ENCODE measurements at places on chromosomes 13 and 19.

GRCh38 chr13:35143123-35143522, 201.1 kb downstream of the NBEA start:
- DNase-seq: no peak

DNA sequence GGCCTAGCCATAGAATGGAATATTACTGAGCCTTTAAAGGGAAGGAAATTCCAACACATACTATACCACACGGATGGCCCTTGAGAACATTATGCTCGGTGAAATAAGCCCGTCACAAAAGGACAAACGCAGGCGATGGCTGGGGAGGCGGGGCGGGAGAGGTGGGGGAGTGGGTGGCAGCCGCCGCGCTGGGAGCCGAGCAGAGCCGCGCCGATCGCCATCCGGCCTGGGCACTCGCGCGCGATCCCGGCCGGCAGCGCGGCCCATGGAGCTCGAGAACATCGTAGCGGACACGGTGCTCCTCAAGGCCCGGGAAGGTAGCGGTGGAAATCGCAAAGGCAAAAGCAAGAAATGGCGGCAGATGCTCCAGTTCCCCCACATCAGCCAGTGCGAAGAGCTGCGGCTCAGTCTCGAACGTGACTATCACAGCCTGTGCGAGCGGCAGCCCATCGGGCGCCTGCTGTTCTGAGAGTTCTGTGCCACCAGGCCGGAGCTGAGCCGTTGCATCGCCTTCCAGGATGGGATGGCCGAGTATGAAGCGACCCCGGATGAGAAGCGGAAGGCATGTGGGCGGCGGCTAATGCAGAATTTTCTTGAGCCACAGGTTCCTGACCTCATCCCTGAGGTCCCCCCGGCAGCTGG, 140.1 kb downstream of the ZDHHC20 start:
- no peak for DNase-seq

- no peak for DNase-seq
Measured at GRCh38 chr13:48138270-48138669, 43.4 kb upstream of the MED4 start.

DNA sequence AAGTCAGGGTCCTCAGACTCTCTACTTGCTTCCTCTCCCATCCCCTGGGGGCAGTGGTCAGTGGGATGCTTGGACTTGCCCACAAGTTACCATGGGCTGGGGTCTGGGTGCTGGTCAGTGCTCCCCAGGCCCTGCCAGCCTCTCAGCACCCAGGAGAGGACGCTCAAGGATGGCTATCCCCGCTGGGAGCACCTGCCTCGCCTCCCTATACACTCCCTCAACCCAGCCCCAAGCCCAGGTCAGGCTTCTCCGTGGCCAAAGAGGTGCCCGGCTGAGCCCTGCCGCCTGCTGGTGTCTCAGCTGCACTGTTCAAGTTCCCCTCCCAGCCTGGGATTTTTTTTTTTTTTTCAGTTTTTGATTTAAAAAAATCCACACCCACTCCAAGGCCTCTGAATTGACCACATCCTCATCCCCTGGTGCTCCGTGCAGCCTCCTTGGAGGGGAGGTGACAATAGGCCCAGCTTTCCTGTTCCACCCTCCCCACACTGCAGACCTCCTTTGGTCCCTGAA, 10.8 kb downstream of the F2RL3 start:
- no peak for DNase-seq

DNA sequence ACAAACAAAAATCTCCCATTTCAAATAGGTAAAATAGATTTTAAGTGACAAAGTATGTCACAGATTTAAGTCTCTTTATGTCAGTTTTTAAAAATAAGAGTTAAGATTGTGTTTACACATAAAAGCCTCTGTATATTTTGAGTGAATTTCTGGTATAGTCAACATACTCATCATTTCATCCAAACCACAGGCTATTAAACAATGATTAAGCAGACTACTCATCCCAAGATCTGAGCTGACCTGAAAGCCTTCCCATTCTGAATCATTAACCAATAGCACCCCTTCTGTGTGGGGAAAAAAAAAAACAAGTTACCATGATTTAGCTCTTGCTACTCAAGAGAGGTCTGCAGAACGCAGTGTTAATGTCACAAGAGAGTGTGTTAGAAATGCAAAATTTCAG, 284.4 kb upstream of the NBEA start:
- no peak for DNase-seq

DNA sequence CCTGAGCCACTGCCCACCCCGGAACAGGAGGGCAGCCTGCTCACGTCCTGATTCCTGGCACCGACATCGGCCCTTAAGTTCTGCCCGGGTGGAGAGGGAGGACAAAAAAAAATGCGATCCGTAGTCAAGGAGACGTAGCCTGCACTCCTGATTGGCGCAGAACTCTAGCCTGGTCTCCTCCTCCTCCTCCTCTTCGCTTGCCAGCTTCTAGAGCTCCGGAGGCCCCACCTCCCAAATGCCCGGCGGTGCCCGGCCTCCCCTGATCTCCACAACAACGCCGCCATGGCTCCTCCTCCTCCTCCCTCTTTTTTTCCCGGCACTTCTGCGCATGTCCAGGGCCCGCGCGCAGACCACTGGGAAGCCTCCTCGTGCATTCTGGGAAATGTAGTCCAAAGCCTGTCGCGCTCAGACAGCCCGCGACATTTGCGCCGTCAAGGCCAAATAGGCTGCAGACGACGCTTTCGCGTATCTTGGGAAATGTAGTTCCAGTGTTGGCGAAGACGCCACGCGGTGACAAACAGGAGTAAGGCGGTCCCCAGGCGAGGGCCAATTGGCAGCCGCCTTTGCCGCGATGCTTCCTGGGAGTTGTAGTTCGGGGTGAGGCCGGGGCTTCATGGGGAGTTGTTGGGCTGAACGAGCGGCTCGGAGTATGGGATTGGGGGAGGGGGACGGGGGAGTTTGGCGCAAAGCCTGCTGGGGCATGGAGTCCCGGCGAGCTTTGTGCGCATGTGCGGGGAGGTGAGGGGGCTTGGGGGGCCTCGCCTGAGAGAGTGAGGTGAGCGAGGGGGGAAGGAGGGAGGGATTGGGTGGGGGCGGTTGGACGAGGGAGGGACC, at the start of gene ZNF444:
TSS of gene ZNF444 (plus strand) at position 705 of the 834 bp plus-strand sequence. CDS start 5,625 bp downstream, outside the sequence.
- DNase-seq: peak; percentile 100

GRCh38 chr19:41327576-41328156, 17.7 kb downstream of the CCDC97 start:
- no peak for DNase-seq

DNA sequence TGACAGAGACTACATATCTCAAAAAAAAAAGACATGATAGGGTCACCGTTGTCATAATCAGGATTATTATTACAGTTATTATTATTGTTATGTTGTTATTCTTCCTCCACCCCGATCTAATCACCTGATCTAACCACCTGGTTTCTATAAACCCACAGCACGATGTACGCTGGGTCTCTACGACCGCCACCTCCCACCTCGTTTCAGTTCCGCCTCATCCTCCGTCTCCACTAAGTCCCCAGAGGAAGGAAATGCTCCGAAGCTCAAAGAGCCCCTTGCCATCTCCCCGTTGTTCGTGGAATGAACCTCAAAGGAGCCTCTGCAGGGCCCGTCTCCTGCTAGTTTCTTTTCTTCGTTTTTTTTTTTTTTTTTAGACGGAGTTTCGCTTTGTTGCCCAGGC, 15.9 kb upstream of the MEIS3 start:
- no peak for DNase-seq

DNA sequence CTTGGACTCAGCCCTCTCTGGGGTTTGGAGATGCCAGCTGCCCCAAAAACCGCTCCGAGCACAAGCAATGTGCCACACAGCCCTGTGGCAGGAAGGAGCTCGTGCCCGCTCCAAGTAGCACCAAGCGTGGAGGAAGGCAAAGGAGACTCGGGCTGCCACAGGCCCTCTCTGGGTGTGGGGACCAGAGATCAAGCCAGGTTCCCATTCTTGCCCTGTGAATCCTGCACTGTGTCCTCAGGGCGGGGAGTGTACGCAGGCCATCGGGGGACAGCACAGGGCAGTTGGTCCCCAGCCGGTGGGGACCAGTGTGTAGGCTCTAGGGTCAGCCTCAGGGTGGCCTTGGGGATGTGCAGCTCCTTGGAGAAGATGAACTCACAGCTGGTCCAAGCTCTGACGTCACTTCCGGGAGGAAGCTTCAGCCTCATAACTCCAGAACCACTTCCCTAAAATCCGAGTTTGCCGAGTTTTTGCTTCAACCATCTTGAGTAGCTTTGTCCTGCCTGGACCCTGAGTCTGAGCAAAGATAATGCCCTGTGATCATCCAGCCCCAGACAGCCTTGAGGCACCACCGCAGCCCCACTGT, 9.3 kb upstream of the CPAMD8 start:
- no peak for DNase-seq

DNA sequence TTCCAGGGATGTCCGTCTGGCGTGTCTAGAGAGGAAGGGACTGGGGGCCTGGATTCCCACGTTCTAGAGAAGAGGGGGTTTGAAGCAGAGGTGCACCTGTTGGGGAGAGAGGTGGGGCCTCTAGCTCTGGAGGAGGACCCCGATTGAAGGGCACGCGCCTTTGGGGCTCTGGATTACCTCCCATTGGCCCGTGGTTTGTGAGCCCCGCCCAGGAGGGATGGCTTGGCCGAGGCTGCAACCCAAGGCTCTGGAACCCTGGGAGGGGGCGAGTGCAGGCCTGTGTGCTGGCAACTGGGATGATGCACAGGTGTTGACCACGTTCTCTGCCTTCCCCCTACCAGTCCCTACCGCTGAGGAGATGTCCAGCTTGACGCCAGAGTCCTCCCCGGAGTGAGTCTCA, 20.2 kb downstream of the TMEM150B start:
- no peak for DNase-seq

- no peak for DNase-seq
Measured at GRCh38 chr19:12205296-12205695, 42.4 kb downstream of the ZNF136 start.

DNA sequence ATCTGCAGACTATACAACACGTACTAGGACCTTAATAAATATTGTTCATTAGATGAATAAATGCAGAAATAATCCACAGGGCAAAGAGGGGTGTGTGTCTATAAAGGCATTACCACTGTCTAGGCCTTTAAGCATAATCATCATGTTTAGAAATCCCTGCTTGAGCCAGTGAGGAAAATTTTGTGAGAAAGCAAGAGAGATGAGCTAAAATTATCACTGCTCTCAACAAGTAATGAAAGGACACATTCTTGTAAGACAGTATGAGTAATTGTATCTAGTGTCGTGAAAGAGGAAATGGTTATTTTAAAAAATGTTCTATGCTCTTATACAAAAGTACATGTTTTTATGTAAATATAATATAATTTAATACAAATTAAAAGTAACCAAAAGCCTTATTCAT, 1699.4 kb downstream of the PCDH9 start:
- no peak for DNase-seq

DNA sequence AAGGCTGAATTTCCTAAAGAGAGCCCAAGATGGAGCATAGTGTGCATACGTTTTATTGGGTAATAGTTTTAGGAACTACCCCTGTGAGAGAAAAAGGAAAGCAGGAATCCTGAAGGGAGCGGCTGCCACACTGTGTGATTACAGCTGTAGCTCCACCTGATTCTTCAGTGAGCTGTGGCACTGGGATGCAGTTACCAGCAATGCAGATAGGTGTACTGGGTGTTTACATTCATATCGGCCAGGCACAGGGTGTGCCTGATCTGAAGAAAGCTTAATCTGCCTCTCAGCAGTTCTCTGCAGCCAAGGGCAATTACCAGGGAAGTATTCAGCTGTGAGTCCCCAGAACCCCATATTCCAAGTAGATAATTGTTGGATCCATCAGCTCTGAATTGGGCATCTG, 1541.8 kb downstream of the EFNB2 start:
- DNase-seq: no peak

GRCh38 chr13:84032116-84032515, 149.8 kb upstream of the SLITRK1 start:
- no peak for DNase-seq

GRCh38 chr19:18435178-18435841, 2.6 kb downstream of the ISYNA1 start:
- DNase-seq: no peak

DNA sequence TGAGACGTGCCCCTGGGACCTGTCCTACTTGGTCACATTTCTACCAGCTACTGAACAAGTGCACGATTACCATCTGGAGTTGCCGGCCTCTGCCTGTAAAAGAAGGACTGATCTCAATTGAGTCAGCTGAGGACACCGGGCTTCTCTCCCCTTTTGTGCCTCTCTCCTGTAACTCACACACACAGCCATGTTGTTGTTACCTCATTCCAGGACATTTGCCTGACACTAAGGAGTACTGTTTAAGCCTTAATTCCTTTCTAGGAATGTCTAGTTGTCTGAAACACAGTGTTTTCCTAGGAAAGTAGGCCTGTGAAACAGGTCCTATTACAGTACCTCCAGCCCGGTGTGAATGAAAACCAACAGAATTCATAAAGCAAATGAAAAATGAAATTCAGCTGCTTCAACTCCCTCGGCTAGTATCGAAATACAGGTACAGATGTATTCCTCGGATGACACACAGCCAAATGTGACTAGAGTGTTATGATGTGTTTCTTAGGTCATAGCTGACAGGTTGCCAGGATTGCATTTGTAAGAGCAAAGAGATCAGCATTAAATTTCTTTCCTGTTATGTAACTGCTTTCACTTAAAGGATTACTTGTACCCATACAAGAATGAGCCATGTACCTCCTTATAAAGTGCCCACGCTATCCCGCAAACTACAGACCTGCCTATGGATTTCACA, 152.0 kb upstream of the IRS2 start:
- no peak for DNase-seq

- no peak for DNase-seq
Measured at GRCh38 chr13:102968572-102969228, 97.5 kb downstream of the SLC10A2 start.

DNA sequence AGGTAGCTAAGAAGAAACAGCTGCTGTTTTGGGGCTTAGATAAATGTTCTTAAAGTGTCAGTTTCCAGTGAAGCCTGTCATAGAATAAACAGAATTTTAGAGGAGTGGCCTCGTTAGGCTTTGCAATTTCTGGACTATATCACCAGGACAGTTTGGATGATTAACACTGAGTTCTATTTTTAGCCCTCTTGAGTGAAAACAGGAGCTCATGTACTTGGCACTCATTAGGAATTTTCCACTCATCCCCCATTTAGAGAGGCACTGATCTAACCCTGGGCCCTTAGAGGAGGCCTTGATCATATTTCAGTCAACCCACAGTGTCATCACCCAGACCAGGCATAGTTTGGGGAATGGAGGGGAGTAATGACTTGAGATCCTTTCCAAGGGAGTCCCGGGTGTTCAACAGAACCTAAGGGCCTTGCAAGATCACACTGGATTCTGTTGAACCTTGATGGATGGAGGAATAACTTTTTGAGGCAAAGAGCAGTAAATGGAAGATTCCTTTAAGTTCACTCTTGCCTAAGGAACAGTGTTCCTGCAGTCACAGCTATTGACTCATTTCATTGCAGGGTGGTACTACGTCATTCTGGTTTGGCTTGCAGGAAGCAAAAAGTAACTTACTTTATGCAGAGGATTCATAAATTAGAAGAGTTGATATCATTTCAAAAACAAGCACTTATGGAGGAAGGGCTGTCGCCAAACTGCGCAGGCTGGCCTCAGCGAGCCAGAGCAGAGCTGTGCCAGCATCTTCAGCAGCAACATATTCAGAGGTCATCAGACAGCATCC, 160.2 kb downstream of the SLC7A1 start:
- DNase-seq: no peak

GRCh38 chr13:53092931-53093330, 64.3 kb downstream of the OLFM4 start:
- no peak for DNase-seq
